T-helper 9 cell (primary cell): ENCODE measurements at places on chromosomes 6 and 20.

GRCh38 chr6:37020381-37020780 is 14.9 kb downstream of the FGD2 start:
- DNase-seq = no peak

GRCh38 chr6:39310542-39310941 is 3.7 kb downstream of the KCNK17 start:
- no peak for DNase-seq

GRCh38 chr6:165404697-165405096 is 95.3 kb upstream of the C6orf118 start:
- DNase-seq = no peak

DNA sequence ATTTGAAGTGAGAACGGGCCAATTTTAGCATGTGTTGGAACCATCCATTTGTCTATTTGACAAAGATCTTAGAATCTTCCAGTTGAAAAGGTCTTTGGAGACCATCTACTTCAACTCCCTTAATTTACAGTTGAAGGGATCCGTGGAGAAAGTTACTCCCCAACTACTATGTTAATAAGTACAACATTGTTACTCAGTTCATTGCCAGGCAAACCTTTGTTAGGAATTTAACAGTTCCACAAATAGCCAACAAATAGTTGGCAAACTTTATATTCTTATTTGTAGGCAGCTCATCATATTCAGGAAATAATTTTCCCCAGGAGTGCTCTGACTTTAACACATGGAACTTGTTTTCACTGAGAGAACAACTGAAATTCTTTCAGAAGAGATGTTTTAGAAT is 81.0 kb upstream of the FLRT3 start:
- no peak for DNase-seq

DNA sequence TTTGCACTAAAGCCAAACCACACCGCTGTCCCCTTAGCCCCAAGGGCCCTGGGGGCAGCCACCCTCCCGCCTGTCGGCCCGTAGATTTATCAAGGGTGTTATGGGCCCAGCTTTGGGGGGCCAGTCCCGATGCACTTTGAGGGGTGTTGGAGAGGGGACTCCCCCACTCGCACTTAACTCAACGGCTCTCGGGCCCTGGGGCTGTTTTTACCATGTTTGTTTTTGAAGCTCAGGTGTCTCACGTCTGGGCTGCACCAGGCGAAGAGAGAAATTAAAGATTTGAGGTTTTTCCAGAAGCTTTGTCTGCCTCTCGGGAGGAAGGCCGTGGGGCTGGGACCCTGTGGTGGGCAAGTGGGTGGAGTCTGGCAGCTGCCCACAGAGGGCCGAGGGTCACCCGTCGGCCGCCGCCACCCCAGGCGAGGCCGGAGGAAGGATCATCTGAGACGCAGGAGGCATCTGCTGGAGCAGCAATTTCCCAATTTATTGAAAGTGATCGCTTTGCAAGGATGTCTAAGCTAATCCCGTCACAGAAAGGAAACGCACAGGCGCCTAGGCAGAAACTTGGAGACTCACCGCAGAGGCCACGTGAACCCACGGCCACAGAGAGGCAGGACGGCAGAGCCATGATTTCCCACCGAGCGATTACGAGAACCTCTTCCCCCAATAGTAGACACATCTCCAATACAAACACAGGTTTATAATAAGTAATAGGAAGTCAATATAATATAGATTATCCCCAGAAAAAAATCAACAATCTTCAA is 3.8 kb downstream of the SLC2A4RG start:
- no peak for DNase-seq

DNA sequence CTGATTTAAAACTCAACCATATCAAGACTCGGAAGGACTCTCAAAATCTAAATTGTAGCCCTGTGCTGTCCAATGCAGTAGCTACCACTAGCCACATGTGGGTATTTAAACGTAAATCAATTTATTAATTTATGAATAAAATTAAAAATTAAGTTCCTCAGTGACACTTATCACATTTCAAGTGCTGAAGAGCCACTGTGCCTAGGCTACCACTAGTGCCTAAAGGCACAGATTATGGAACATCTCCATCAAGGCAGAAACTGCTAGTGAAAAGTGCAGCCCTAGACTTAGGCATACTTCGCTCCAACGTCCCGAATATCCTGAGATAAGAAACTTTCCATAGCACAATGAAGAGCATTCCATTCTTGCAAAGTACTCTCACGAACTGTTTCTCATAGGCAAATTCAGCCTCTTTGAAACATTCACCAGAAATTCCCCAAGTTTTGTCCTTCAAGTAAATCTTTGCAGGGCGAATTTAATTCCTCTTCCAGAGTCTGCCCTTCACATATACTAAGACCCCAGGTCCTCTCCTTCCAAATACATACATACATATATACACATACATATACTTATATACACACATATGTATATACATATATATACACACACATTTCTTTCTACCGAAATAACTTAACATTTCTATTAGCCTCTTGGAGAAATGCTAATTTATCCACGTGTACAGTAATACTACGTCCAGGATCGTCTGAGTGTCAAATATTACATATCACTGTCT is 1.3 kb downstream of the SUPT3H start:
- DNase-seq = no peak

- DNase-seq = no peak
Measured at GRCh38 chr6:163095401-163095800, 319.1 kb upstream of the QKI start.

GRCh38 chr6:153149891-153150290 is 18.8 kb upstream of the RGS17 start:
- DNase-seq = no peak

DNA sequence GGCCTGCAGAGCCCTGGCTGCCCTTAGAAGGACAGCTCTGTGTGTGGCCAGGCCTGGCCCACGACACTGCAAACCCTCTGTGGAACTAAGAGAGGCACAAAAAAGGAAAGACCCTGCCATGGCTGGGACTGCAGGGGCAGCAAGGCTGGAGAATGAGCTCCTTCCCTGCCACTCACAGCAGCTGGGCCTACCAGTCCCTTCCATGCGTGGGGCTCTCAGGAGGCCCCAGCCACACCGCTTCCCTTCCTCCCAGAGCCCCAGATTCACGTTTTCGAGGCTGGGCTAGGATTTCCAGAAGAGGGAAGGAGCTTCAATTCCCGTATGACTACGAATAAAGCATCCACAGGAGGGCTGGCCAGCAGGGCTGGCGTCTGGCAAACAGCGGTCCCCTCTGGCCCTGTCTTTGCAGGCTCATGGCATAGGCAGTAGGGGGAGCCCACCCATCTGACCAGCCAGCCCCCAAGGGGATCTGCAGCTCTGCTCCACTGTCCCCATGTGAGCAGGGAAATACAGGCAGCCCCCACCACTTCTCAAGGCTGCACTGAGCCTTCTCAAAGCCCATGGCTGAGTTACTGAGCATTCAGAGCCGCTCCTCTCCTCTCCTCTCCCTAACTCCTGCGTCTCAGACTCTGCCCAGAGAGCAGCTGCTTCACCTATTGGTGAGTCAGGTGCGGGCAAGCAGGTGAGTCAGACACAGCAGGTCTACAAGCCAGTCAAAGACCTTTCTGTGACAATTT is 53.1 kb downstream of the NINL start:
- no peak for DNase-seq

DNA sequence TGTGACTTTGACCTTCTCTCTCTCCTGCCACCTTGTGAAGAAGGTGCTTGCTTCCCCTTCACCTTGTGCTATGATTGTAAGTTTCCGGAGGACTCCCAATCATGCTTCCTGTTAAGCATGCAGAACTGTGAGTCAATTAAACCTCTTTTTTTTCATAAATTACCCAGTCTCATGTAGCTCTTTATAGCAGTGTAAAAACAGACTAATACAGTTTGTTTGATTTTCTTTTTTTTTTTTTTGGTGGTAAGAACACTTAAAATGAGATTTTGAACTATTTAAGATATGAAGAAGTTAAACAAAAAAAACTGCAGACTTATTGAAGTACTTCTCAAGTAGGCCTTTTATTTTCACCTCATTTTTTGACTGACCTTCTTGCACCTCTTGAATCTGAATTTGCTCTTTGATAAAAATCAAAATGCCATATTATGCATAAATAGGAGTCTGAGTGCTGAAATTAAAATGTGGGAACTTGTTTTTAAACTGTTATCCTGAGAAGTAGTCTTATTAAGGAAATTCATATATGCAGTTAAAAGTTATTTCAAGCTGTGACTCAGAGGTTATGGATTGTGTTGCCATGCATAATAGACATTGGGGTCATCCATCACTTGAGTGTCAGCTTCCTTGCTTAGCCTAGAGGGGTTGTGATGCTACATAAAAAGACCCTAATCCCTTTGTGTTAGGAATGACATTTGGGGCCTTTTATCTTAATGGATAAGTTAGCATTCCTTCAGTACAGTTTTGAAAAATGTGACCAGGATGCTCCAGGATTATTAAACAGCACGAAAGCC is 447.9 kb upstream of the FKBP1C start:
- no peak for DNase-seq

- no peak for DNase-seq
Measured at GRCh38 chr6:16950302-16950701, 151.5 kb upstream of the STMND1 start.
